T-helper 17 cell (primary cell): ENCODE measurements at places on chromosomes 2 and 18.

- DNase-seq: no peak
These were observed 72.9 kb downstream of the ZBTB7C start for GRCh38 chr18:48336332-48336731.

DNA sequence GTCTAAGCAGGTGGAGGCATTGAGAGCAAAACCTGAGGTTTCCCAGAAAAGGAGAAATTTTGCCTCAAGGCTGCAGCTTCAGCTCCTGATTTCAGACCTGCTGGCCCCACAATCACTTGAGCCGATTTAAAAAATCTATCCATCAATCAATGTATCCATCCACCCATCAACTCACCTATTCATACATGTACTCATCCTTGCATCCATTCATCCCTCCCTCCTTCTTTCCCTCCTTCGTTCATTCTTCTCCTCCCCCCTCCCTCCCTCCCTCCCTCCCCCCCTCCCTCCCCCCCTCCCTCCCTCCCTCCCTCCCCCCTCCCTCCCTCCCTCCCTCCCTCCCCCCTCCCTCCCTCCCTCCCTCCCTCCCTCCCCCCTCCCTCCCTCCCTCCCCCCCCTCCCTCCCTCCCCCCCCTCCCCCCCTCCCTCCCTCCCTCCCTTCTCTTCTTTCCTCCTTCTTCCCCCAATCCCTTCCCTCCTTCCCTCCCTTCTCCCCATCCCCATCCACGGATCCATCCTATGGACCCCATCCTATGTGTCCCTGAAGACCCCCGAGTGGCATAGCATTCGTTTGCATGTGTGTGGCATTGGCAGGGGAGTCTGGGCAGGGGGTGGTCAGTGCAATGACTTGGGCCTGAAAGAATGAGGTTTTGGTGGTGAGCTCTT is 6.1 kb upstream of the PXDN start:
- DNase-seq: no peak

DNA sequence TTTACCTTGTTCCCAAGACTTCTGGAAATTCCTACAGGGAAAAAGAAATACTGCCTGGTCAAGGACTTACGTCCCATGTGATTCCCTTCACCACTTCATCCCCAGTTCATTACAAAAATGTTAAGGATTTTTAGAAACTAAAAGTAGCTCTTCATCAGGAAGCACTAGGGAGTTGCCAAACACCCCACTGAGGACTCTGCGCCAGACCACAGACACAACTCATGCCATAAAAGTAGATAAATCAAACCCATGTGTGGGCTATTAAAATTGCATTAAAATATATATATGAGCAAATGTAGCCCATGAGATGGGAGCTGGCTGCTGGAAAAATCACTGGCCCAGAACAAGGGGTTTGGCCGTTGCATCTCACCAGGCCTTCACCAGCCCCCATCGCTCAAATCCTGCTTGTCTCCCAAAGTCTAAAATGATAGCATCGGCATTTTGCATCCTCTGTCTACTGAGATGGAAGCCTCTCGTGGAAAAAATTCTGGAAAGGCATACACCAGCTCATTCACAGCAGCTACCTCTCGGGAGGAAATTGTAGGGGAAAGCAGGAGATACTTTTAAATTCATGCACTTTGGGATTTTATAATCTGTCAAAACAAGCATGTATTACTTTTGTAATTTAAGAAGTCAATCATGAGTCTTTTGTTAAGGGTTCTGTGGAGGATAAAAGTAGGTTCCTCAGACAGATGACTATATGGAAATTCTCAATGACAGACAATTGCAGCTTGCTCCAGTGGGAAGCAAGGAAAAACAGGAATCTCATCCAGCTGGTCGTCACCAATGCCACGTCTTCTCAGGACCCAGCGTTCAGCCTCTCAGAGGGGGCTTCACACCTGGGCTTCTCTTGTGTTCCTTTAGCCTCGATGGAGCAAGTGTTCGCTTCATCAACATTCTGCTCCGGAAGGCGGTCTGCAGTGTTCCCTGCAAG is 113.9 kb downstream of the MREG start:
- DNase-seq: no peak

DNA sequence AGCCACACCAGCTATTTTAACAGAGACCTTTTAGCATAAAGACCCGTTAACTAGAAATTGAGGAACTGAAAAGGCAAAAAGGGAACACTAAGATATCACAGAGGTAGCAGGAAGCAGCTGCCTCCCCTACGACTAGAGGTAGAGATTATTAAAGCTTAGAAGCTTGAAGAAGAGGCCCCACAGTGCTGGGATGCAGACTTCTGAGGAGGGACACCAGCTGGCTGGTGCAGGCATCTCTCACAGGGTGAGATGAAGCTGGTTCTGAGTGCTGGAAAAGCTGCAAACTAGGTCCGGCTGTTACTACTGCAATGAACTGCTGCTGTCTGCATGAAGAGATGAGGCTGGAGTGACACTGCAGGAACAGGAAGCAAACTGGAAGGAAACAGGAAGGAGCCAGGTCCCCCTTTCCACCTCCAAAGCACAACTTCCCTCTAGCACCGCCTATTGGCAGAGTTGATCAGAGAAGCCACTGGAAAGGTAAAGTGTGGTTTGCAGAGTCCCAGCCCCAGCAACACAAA is 61.2 kb upstream of the MRPS9 start:
- DNase-seq: no peak

GRCh38 chr2:152367547-152368390 is 32.8 kb downstream of the FMNL2 start:
- no peak for DNase-seq
